ENCODE measurements at places on chromosomes 16 and 17.

DNA sequence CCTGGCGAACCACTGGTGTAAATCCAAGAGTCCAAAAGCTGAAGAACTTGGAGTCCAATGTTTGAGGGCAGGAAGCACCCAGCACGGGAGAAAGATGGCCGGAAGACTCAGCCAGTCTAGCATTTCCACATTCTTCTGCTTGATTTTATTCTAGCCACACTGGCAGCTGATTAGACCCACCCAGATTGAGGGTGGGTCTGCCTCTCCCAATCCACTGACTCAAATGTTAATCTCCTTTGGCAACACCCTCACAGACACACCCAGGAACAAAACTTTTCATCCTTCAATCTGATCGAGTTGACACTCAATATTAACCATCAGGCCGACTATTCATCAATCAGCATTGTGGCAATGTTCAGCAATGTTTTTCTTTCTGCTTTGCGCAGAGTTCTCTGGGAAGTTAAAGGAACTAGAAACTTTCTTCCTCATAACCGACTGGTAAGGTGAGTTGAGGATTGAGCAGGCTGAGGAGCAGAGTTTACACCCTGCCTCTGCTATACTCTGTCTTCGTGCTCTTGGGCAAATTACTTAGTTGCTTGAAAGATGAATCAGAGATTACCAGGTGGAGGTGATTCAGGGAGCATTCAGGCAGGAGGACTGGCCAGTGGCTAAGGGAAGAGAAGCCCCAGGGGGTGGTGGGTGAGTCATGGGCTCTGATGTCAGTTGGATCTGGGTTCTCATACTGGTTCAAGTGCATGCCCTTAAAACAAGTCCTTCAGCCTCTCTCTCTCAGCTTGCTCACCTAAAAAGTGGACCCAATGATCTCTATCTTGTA is 28.2 kb upstream of the BRD7 start:
- DNase-seq, result no peak

DNA sequence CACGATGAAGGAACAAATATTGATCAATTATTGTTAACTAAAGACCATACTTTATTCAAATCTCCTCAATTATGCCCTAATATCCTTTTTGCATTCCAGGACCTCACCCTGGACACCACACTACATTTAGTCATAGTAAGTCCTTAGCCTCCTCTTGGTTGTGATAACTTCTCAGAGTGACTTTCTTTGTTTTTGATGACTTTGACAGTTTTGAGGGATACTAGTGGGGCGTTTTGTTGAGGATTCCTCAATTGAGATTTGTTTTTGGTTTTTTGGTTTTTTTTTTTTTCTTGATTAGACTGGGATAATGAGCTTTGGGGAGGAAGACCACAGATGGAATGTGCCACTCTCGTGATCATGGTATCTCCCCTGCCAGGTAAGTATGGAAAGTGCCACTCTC is 105.5 kb downstream of the SOX9 start:
- no peak for DNase-seq

GRCh38 chr17:45666046-45666600 is 118.0 kb upstream of the CRHR1 start:
- no peak for DNase-seq

DNA sequence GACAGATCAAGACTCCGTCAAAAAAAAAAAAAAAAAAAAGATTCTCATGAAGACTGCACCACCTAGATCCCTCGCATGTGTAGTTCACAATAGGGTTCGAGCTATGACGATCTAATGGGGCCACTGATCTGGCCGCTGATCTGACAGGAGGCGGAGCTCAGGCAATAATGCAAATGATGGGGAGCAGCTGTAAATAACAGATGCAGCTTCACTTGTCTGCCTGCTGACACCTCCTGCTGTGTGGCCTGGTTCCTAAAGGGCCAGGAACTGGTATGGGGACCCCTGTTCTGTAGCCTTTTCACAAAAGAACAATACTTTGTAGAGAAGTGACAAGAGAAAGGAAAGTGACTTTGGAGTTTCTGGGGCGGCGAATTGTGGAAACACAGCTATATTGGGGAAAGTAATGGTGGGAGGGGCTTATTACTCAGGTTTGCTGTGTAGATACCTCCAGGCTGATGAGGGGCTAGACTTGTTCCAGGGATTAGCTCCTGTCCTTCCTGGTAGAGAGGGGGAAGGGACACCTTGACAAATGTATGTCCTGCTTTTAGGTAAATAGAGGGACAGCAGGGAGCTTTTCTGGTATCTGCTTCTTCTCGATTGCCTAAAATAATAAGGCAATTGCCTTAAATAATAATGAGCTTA is 57.1 kb downstream of the HAPSTR1 start:
- no peak for DNase-seq

DNA sequence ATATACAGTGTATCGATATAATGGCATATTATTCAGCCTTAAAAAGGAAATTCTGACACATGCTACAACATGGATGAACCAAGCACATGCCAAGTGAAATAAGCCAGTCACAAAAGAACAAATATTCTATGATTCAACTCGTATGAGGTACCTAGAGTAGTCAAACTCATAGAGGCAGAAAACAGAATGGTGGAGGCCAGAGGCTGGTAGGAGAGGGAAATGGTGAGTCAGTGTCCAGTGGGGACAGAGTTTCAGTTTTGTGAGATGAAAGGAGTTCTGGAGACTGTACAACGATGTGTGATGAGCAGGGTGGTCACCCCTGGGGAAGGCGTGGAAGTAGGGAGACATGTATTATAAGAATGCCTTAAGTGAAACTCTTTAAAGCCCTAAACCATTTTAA is 39.9 kb downstream of the RNF157 start:
- DNase-seq, result no peak

- DNase-seq, result no peak
These were observed 3.6 kb upstream of the CCL1 start for GRCh38 chr17:34366529-34367107.

GRCh38 chr16:2016407-2016922 is 3.1 kb upstream of the NPW start:
- no peak for DNase-seq
